AG08396 (cell line): ENCODE measurements at places on chromosomes 3 and 15.
A peak's percentile ranks its signal among the peaks of the same experiment; 100 is the strongest.

DNA sequence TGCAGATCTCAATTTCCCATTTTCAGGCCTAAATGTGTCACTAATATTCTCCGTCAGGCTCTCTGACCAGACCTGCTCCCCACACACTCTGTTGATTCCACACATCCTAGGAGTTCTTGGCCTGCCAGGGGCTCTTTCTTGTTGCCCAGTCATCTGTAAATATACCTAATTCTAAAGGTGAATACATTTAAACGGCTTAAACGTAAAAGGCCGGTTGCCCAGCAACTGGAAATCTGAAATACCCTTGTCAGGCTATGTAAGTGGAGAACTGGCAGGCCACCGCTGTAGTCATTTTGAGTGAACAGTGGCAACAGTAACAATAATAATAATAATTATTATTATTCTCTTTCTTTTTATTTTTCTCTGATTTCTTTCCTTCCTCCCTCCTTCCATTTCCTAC, 302.7 kb downstream of the AGBL1 start:
- DNase-seq = no peak

DNA sequence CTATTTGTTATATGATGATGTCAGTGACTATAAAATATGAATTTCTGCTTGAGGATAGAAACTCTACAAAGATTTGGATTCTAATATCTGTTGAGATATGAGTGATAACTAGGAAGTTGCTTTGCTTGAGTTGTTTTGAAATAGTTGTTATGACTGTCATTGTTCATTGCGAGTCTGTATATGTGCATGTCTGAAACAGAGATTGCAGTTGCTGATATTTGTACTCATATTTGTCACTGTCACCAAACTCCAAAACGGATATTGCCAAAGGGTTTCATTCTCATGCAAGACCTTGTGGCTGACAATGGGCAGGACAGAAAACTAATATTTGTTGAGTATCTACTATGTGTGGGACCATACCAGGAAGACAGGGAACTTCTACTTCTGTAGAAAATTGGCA, 240.2 kb downstream of the CD47 start:
- no peak for DNase-seq

GRCh38 chr15:71136159-71136783, 21.0 kb downstream of the THSD4 start:
- DNase-seq = peak; percentile 70

DNA sequence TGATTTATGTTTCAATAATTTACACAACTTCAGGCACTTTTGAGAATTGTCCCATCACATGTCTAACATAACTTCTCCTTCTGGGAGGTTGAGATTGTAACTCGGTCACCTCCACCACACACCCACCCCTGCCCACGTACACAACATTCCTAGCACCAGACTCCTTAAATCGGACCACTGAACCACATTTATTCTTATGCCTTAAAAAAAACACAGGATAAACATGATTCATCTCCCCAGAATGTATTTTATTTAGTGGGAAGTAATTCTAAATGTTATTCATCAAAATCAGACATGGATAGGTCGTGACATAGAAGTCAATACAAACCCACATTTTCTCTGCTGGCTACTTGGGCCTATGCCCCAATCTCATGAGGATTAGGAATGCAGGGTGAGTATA, 3.0 kb downstream of the SNTN start:
- DNase-seq = peak; percentile 25

DNA sequence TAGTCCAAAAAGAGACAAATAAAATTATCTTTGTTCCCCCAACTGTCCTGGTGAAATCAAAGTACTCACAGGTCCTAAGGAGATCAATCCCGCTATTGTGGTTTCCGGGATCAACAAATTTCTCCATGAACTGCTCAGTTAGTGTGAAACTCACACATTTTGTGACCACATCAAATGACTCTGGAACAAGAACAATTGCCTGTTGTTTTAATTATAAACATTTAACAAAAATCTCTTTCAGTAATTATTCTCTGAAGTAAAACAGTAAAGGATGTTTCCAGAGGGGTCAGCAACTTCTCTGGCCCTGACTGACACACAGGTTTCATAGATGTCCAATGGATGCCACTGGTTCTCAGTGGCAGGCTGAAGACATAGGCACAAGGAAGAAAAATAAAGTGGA, 3.9 kb downstream of the CLDND1 start:
- no peak for DNase-seq

DNA sequence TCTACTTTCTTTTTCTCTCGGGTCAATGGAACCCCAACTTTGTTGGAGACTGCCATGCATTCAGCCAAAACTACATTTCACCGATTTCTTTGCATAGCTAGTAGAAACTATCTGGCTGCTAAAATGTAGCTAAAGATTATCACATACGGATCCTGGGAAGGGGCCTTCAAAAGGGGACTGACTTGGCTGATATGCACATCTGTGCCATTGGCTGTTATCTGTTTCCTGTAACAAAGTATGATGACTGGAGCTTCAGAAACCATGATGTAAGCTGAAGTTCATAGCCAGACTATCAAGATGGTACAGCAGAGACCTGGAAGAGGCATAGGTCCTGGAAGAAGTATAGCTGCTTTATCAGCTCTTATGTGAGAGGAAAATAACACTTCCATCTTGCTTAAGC, 179.1 kb downstream of the NSUN3 start:
- no peak for DNase-seq

DNA sequence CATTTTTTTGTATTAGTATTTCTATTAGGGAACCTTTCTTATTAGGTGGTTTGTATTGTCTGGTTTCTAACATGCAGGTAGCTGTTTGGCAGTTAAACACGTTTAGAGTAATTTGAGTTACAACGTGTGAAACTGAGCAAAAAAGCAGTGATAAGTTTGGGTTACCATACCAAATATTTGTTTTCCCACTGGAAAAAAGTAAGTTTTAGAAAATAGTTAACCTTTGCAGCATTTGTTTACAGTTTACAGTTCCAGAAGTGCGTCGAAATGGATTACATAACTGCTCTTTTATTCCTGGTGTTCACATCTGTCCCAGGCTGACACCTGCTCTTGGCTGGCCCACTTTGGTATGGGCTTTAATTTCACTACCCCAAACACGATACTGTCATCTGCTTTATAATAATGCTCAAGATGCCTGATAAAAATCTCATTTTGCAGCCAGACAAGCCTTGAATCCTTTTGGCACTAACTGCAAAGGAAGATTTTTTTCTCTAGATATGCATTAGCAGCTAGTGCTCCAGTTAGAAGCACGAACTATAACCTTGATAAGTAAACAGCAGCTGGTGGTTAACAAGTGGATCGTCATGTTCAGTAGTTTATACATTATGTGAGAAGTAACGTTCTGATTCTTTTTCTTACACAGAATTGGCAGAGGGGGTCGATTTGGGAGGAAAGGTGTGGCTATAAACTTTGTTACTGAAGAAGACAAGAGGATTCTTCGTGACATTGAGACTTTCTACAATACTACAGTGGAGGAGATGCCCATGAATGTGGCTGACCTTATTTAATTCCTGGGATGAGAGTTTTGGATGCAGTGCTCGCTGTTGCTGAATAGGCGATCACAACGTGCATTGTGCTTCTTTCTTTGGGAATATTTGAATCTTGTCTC, 5.3 kb downstream of the EIF4A2 start:
- DNase-seq = no peak

DNA sequence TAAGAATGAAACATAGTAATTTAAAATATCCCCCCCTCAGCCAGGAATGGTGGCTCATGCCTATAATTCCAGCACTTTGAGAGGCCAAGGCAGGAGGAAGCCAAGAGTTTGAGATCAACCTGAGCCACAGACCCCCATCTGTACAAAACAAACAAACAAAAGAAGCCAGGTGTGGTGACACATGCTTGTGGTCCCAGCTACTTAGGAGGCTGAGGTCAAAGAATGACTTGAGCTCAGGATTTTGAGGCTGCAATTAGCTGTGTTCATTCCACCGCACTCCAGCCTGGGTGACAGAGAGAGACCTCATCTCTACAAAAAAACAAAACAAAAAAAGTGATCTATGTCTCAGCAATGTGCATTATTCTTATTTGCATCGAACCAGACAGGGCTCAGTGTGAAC, 800.8 kb downstream of the MCTP2 start:
- DNase-seq = no peak

- peak; percentile 53 for DNase-seq
These were observed 11.3 kb upstream of the OXSR1 start for GRCh38 chr3:38154033-38154494.

DNA sequence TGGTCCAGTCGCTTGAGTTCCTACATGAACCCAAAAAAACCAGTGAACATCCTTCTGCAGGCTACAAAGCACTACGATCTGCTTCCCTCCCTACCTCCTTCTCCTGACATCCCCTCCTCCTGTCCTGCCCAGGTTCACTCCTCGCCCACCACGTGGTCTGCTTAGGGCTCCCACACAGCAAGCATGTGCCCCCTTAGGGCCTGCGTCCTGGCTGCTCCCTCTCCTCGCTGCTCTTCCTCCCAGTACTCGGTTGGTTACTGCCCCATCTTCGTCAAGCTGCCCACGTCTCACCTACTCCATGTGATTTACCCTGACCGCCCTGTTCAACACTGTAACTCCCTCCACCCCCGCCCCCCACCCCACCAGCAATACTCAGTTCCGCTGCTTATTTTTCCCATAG, 20.8 kb upstream of the ATP13A3 start:
- DNase-seq = no peak

- DNase-seq = no peak
These were observed at the start of gene AQP9 for GRCh38 chr15:58138106-58138505. Gene AQP9, plus strand, starts transcription at chr15:58138381. Its CDS starts 185 bp downstream, at chr15:58138566.

DNA sequence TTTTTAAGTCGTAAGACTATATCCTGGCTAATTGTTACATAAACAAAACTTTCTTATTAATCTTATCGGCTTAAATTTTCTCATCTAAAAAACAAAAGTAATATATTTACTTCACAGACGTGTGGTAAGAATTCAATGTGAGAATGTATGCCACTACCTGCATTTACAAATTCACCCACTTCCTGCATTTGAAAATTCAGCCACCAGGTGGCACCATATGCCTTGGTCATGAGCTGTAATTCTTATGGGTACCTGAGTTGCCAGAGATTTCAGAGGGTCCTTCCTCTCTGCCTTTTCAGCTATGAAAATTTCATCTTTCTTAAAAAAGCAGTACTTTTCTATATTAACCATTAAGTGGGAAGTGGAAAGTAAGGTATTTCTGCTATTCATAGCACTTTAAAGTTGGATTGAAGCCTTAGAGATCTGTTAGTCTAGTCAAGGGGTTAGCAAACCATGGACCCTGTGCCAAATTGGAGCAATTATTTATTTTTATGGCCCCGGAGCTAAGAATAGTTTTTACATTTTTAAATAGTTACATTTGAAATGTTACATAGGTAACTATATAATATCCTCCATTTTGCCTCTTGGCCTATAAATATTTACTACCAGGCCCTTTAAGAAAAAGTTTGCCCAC, 127.8 kb downstream of the HCN4 start:
- peak; percentile 37 for DNase-seq

DNA sequence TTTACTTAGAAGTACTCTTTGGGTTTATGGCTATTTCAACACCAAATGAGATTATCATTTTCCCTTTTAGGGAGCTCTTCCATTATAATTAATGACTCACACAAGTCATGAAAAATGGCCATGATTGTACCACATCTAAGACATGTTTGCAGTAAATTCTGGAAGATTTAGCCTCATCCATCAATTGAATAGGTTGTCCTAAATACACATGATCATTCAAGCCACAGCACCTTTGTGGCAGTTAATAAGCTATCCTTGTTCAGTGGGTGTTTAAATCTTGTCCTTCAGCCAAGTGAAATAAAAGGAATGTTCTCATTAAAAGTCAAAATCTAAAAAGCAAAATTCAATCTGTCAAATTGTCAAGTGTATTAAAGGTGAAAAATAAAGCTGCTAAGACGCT, 237.5 kb downstream of the ZPLD1 start:
- no peak for DNase-seq

DNA sequence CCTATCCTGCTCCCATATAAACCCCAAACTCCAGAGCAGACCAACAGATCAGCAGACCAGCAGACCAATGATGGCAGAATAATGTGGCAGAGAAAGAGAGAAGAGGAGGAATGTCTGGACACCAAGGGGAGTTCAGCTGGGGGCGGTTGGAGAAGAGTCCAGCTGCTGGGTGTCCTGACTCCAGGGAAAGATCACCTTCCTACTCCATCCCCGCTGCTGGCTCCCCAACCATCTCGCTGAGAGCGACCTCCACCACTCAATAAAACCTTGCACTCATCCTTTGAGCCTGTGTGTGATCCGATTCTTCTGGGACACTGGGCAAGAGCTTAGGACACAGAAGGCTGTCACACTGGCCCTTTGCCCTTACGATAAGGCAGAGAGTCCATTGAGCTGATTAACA, 12.8 kb upstream of the PLAAT1 start:
- no peak for DNase-seq

DNA sequence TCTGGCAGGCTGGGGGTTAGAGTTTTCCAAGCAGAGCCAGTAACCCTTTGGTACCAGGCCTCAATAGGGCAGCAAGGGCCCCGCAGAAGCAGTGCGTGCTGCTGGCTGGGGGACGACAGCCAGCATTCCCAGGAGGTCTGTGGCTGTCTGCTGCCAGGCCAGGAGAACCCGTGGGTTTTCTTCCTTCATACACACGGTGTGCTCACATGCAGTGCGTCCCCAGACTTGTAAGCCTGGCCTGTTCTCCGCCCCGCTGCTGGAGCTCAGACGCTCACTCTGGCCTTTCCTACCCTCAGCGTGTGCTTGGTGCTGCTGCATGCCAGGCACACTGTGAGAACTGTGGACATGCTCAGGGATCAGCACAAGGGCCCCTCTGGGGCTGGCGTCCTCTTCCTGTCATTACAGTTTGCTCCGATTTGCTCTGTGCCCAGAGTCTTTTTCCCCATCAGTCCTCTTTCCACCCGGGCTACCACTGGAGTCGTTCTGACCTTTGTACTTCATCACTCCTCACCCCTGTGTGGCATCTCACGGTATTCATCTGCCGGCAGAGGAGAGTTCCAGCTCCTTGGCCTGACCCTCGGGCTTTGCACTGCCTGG, 149.5 kb downstream of the DNAJB8 start:
- no peak for DNase-seq

- no peak for DNase-seq
These were observed 43.4 kb downstream of the ST3GAL6 start for GRCh38 chr3:98806521-98806920.

DNA sequence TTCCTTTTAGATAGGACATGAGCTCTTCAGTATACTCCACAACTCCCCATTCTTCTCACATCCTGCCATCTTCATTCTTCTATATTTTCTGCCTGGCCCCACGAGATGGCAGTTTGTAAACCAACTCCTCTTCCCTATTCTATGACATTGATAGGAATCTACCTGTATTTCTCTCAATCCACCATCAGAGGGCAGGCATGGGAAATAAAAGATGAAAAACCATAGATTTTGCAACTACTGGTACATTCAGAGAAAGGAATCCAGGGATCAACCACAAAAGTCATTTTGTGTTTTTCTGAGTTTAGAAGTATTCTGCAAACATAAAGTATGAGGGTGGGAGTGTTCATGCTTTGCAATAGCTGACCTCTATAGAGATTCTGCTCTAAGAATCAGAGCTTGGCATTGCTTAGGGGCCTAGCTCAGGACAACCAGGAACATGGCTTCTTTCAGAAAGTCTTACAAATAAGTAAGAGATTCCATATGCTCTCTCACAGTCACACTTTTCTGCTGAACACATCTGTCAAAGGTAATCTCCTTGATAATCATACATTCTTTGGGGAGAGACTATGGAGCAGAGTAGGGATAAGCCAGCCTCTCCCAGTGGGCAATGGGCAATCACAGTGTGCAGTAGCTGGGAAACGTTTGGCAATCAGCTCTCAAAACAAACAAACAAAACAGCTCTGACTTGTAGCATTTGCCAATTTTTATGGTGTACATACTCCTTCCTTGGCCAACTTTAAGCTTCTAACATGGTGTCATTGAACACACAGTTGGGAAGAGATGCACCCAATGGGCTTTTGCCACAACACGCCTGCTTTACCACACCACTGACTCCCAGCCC, 43.1 kb upstream of the SLC25A36 start:
- DNase-seq = peak; percentile 50
